Activated T-cell treated with anti-CD3 and anti-CD28 coated beads for 1 hour (primary cell): ENCODE measurements at places on chromosomes 16 and 17.

DNA sequence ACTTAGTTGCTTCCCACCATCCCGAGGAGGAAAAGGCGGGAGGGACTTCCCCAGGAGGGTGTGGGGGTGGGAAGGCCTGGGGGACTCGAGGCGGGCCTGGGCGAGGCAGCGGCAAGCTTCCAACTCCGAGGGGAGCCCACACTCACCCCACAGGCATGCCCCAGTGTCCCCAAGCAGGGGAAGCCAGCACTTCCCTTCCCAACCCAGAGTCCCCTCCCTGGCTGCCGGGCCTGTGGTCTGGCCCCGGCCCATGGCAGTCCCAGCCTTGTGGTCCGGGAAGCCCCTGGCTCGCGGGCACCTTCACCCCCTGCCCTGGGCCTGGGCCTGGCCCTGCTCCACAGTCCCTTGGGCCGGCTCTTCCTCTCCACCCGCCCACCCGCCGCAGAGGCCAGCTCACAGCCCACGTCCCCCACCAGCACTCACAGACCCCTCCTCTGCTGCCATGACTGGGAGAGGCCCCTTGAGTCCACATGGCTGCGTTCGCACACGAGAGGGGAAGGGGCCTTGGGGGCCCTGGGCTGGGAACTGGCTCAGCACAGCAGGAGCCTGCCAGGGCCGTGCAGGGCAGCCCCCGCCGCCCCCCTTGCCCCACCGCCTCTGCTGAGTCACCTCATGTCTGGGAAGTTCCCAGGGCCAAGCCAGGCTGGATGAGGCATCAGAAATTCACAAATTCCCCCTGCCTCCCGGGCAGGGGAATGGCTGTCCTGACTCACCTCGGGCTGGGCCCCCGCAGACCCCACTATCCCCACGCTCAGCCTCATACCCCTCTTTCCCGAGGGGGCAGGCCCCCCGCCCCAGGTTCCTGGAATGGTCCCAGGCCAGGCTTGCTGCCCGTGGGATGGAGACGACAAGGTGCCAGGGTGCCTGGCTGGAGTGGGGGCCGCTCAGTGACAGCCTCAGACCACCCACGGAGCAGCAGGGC lies 27.8 kb downstream of the BAHCC1 start:
- no peak for DNase-seq

DNA sequence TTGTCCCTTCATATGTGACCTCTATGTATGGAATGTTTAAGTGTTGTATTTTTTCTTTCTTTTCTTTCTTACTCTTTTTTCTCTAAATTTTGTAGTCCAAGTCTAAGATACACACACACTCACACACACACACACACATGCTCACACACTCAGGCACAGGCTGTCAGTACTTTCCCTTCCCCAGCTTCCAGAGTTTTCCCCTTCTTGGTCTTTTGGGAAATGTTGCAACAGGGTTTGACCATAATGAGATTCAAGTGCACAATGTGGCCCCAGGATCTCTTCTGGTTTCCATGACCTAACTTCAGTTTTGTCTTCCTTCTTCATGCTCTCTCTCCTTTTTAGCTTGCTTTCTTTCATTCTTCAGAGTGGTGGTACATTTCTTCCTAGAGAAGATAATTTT lies 289.8 kb upstream of the FOXF1 start:
- no peak for DNase-seq

GRCh38 chr16:24652803-24653202 lies 76.6 kb upstream of the TNRC6A start:
- no peak for DNase-seq

DNA sequence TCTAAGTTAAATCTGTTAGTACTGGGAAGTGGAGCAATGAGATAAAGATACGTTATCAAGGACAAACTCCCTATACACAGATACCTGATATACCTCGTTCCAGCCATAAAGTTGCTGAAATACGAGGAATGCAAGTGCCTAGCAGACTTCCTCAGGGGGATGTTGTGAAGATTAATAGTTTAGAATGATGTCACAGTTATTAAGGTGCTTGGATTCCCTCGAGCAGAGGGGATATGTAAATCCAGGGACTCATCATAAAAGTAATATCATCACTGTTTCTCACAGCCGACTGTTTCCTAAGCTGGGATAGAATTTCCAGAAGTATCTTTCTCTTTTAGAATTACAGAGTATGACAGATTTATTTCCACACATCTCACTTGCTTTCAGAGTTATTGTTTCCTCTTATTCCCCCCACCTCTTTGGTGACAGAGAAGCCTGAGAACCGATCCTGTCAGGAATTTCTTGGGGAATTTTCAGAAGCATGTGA lies 28.4 kb upstream of the ZFHX3 start:
- no peak for DNase-seq

DNA sequence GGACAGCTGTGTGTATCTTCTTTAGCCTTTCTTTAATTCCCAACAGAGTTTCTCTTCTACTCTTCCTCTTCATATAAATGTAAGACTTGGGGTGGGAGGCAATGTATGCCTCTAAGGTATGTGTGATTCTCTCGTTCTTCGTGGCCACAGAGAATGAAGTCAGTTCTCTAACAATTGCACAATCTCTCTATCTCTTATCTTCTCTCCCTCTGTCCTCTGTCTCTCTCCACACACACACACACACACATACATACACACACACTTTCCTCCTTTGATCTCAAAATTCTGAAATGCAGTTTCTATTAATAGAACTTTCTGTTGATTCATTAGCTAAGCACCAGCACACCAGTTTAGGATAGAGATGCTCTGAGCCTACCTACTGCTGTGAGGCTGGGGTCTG lies 615.7 kb upstream of the SALL1 start:
- DNase-seq, result no peak

DNA sequence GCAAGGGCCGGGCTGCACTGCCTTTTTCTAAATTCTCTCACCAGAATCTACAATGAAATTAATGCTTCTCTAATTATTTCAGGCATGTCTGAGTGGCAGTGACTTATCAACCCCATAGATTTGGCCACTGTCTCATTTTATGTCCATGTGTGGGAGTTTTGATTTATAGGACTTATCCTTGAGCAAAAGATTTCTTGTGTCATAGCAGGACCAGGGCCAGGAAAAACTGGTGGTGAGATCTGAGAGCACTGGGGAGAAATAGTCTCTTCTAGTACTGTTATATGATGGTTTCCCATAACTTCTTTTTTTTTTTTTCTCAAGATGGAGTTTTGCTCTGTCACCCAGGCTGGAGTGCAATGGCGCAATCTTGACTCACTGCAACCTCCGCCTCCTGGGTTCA lies 1.5 kb upstream of the KRT23 start:
- no peak for DNase-seq

DNA sequence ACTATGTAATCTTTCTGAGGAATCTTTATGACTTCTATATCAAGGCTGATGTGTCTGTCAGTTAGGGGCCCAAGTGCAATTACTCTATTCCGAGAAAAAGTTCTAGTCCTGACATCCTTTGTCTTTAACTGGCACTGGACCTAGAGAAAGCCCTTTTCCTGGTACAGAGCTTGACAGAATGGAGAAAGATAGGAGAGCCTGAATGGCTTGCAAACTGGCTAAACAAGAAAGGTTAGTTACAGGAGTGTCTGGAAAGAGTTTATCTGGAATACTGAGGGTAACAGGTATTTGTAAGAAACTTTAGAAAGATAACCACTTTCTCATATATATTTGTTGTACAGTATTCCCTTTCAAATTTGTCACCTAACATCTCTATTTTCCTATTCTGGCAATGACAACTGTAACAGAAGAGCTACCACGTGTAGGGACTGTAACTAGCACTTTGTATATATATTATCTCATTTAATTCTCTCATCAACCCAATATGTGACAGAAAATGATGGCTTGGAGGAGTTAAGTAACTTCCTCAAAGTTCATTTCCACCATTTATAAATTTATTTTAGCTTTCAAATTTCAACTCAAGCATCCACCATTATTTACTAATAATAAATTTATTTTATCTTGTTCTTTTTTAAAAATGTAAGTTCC lies 97.4 kb upstream of the C17orf78 start:
- DNase-seq, result no peak

GRCh38 chr17:67659028-67659427 lies 58.7 kb upstream of the NOL11 start:
- DNase-seq, result no peak

DNA sequence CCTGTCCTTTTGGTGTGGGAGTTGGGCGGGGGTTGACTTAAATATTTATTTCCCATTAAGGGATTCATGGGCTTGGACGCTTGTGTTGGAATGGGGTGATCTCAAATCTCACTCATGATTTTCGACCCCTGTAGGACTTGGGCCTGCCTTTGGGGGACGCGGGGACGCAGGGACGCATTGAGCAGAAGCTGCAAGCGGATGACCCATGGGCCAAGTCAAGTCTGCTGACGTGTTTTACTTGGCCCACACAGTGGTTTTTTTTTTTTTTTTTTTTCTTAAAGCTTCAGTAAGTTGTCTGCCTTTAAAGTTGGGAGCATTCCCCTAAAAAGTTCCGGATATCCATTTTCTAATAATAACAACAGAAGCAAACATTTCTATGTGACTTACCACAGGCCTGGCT lies 28.9 kb downstream of the CMIP start:
- DNase-seq, result no peak

DNA sequence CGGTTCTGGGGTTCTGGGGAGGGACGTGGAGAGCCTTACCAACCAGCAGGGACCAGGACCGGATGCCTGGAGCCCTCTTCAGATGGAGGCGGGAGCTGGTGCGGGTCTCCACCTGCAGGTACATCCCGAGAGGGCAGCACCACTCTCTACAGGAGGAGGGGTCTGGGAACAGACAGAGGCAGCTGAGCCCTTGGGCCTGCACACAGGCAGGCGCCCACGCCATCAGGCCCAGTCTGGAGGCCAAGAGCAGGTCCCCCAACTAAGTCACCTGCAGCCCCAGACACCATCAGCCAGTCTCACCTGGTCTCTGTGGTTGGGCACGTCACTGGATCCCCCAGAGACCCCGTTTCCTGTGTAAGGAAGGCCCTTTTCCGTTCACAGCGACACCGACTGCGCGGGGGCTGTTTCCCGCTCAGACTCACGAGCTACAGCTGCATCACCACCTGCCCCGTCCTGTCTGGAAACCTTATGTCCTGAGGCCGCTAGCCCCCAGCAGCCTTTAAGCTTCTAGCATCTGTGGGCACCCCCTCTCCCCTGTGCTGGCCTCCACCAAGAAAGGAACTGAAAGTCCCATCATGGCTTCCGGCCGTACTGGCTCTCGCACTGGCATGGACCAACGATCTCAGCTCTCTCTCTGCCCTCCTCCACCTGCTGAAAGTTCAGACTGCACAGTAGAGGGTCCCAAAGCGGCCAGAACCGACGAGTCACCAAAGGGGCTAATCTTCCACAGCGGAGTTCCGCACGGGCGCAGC lies 1.2 kb downstream of the CYBC1 start:
- DNase-seq, result peak; percentile 55

GRCh38 chr16:82631701-82632685 lies 5.2 kb downstream of the CDH13 start:
- DNase-seq, result no peak

- no peak for DNase-seq
Measured at GRCh38 chr17:2181897-2182448, 121.6 kb downstream of the SMG6 start.

GRCh38 chr16:4176906-4177417 lies 60.7 kb upstream of the ADCY9 start:
- no peak for DNase-seq

GRCh38 chr17:17139972-17140589 lies 66.1 kb downstream of the PLD6 start:
- DNase-seq, result no peak

GRCh38 chr17:82160075-82160474 lies 52.6 kb downstream of the CCDC57 start:
- DNase-seq, result no peak

- no peak for DNase-seq
Measured at GRCh38 chr17:40501499-40501911, at the start of gene TNS4. Gene TNS4 (minus strand): TSS chr17:40501623. CDS start chr17:40496425, 5,198 bp downstream.

GRCh38 chr17:77420804-77421629 lies 280.2 kb downstream of the SEC14L1 start:
- peak; percentile 43 for DNase-seq

DNA sequence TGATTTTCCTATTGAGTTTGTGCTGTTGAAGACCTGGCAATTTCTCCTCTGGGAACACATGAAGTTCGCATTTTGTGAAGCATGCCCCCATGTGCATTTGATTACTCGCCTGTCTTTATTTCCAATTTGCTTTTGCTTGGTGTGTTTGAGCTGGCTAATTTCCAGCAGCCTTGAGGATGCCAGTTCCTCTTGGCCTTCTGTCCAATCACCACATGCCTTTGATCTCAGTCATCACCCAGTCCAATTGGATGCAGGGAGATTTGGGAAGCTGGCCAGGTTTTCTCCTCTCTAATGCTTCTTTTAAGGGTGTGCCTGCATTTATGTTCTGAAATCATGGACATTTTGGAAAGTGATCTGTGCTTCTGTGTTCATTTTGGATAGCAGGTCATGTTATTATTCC lies 3.8 kb upstream of the TMEM100 start:
- no peak for DNase-seq

DNA sequence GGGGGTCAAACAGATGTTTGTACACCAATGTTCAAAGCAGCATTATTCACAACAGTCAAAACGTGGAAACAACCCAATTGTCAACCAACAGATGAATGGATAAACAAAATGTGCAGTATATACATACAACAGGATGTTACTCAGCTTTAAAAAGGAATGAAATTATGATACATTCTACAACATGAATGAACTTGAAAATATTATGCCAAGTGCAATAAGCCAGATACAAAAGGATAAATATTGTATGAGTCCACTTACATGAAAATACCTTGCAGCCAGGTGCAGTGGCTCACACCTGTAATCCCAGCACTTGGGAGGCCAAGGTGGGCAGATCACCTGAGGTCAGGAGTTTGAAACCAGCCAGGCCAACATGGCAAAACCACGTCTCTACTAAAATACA lies 39.9 kb downstream of the UBE2G1 start:
- no peak for DNase-seq

- no peak for DNase-seq
Measured at GRCh38 chr17:1758807-1759206, 3.1 kb upstream of the SERPINF1 start.

DNA sequence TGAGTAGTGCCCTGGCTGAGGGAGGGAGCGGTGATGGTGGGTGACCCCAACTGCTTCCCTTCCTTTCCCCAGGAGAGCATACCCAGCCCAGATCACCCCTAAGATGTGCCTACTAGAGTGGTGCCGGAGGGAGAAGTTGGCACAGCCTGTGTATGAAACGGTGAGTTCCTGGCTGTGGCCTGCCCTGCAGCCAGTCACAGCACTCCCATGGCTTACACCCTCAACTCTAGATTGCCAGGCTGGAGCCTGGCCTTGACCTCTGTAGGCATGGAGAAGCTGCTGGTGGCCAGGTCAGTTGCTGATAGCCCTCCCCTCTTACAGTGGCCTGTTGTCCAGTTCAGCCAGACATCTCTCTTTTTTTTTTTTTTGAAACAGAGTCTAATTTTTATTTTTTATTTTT lies 8.6 kb upstream of the NFATC3 start:
- no peak for DNase-seq

GRCh38 chr17:69250641-69251040 lies 22.0 kb upstream of the ABCA10 start:
- no peak for DNase-seq

DNA sequence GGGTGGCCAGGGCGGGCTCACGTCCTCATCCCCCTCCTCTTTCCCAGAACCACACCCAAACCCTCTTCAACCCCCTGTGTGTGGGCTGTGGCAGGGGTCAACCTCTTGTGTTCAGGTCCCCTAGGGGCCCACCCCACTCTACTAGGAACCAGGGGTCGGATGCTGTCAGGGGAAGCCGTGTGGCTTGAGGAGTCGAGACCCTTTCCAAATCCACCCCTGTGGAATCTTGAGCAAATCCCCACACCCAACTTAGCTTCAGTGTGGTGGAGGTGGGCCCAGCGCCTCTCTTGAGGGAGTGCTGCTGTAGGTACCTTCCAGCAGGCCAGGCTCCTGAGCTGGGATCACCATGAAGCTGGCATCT lies 121.5 kb downstream of the MRM1 start:
- no peak for DNase-seq

GRCh38 chr16:7037495-7037894 lies 295.1 kb upstream of the RBFOX1 start:
- DNase-seq, result no peak
